Femur (tissue), 1 donor: ENCODE measurements at places on chromosomes 3 and 15.
A peak's percentile ranks its signal among the peaks of the same experiment; 100 is the strongest.

- no peak for DNase-seq
These were observed 263.3 kb downstream of the NEK10 start for GRCh38 chr3:27105904-27106303.

GRCh38 chr15:82871832-82872484, 62.5 kb downstream of the WHAMM start:
- no peak for DNase-seq

DNA sequence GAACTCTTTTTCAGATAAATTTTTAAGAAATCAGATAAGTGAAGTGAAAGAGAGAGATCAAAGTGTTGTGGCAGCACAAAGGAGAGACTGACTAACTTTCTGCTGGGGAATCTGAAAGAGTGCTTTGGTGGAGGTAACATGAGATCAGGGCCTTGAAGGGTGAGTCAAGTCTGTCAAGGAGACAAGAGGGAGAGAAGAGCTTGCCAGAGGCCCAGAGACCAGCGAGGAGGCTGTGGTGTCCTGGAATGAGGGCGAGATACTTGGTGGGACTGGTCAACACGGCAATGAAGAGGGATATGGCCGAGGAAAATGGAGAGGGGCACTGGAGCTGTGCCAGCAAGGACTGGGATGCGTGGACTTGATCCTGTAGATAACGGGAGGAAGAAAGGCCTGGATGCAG, 4.6 kb downstream of the TADA3 start:
- no peak for DNase-seq

DNA sequence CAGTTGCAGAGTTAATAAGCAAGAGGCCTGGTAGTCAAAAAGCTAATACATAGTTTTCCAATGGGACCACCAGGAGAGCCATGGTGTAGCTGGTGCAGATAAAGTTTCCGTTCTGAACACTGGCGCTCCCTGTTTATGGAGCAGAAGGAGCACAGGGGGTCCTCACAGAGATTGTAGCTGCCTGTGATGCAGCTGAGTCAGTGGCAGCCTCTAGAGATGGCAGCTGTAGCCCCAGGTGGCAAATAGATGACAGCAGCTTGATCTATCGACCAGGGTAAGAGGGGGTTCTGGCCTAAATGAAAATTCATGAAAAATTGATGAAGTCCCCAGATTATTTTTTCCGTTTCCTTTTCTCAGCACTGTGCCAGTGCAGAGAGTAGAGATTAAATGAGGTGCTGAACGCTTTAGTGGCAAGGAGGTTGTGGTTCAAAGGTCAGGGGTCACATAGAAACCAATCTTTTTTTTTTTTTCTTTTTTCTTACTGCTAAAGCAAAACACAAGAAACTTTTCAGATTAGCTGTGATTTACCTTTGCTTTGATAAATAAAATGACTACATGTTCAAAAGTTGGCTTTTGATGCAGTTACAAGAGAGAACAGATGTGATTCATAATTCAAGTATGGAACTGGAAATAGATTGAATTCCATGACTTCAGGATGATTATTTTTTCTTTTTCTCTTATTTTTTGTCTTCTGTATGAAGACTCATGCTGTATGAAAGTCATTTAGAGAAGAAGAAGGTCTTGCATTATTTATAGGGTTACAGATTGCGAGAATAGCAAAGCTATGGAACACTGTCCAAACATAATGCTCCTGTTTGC, 63.3 kb downstream of the ROBO2 start:
- DNase-seq = no peak

DNA sequence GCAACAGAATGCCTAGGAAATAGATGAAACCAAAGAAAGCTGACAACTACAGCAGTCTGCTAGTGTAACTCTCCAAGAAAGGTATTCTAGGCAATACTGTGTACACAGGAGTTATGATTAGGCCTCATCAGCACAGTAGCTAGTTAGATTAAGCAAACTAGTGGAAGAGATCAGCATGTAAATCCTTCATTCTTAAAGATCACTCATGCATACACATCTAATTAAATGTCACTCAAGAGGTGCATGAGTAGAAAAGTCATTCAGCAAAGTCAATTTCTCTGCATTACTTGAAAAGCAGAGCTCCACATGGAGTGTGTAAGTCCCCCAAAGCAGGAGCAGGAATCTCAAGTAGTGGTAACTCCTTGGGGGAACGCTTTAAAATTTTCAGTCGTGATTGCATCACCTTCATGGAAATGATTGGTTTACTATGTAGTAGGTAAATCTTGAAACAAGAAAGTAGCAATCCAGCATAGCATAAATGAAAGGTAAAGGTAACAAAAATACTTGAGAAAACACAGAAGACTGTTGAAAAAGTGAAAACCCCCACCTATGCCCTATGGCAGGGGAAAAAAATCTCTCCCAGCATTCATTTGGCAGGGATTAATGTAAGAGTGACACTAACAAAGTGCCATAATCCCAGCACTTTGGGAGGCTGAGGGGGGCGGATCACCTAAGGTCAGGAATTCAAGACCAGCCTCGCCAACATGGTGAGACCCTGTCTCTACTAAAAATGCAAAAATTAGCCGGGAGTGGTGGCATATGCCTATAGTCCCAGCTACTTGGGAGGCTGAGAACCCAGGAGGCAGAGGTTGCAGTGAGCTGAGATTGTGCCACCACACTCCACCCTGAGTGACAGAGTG, 29.4 kb upstream of the PPIB start:
- DNase-seq = no peak

- DNase-seq = peak; percentile 60
These were observed 19.1 kb downstream of the TTC21A start for GRCh38 chr3:39126532-39127071.

DNA sequence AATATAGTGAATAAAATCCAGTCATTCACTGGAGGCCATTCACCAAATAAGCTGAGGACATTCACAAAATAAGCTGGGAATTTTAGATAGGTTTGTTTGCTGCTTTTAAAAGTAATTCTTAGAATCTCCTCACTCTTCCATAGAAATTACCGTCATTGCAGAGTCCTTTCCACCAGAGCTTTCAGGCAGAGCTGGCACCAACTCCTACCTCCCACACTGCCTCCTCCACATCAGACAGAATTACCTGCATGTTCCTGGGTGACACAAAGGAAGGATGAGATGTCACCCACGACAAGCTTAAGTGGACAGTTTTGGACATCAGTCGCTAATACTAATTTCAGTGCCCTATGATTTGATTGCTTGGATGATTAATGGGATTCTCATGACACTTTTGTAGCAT, 1113.2 kb downstream of the IGSF11 start:
- no peak for DNase-seq

DNA sequence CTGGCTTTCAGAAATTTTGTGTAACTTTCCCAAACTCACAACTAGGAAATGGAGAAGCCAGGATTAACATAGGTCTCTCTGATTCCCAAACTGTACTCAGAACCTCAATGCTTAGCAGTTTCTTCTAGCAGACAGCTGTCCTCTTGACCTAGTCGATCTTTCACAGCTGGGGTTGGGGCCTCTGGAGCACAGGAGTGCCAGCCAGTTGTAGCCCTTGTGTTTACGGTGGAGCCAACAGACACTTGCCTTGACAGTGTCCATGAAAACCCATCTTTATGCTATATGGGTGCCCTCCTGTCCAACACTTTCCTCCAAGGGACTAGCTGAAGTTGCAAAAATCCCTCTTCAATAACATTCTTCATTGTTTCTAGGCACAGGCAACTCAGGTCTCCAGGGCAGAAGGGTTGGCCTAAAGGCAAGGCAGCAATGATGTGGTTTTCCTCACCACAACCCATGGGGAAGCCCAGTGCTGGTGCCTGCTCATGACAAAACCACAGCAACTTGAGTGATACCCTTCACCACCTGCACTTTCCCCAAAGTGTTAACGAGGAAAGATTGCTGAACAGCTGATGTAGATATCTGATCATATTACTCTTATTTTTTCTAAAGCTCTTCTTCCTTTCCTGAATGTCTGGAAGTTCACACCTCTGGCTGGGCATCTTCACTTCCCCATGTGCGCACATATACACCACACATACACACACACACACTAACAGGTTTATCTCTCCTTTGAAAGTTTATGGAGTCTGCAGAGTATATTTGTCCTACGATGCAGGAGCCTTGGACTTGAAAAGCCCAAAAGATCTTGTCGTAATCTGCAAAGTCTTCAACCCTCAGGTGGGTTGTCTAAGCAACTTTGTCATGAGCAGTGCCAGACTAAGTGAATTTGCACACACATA, 11.0 kb upstream of the KNG1 start:
- DNase-seq = no peak

- DNase-seq = no peak
These were observed 138.5 kb upstream of the ANKRD28 start for GRCh38 chr3:15936312-15936711.

DNA sequence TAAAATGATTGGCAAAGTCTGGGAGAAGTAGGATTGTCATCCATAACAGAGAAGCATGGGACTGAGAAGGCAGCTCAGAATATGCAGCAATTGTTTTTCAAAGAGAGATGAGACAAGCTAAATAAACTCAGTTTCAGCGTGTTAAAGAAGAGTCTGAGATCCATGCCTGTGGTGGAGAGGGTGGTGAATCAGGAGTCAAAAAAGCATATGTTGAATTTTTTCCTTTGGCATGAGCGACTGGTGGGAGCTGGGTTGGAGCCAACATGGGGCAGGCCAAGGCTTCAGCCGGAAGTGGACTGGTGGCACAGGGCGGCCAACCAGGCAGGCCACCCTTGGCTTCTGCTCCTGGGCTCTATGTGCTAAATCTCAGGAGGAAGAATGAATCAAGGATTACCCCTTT, 102.0 kb downstream of the SST start:
- DNase-seq = no peak

DNA sequence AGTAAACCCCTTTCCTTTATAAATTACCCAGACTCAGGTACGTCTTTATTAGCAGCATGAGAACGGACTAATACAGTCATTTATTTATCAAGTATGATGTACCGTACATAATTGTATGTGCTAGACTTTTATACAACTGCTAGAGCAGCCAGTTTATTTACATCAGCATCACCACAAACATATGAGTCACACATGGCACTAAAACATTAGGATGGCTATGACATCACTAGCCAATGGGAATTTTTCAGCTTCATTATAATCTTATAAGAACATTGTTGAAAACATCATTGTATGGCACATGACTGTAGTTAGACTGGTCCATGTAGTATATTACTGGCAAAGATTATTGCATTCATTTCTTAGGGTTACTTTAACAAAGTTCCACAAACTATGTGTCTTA, 121.7 kb downstream of the ZMAT3 start:
- no peak for DNase-seq

DNA sequence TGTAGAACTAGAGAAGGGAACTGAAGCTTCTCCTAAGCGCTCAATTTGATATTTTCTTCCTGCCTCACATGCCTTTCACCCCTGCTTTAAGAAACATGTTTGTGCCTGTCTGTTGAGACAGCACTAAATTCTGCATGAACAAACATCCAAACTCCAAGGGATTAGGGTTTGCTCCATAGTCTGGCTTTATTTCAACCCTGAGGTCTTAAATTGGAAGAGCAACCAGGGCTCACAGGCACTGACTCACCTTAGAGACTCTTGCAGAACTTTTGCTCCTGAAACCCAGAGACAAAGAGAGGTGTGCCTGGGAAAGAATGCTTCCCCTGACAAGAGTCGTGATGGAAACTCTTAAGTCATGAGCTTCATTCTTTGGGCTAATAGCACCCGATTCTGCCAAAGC, 393.9 kb upstream of the MCTP2 start:
- no peak for DNase-seq

- DNase-seq = no peak
These were observed 60.7 kb downstream of the ADAMTS7 start for GRCh38 chr15:78750566-78750965.

- peak; percentile 37 for DNase-seq
These were observed 22.6 kb downstream of the RARRES1 start for GRCh38 chr3:158709666-158710083.

DNA sequence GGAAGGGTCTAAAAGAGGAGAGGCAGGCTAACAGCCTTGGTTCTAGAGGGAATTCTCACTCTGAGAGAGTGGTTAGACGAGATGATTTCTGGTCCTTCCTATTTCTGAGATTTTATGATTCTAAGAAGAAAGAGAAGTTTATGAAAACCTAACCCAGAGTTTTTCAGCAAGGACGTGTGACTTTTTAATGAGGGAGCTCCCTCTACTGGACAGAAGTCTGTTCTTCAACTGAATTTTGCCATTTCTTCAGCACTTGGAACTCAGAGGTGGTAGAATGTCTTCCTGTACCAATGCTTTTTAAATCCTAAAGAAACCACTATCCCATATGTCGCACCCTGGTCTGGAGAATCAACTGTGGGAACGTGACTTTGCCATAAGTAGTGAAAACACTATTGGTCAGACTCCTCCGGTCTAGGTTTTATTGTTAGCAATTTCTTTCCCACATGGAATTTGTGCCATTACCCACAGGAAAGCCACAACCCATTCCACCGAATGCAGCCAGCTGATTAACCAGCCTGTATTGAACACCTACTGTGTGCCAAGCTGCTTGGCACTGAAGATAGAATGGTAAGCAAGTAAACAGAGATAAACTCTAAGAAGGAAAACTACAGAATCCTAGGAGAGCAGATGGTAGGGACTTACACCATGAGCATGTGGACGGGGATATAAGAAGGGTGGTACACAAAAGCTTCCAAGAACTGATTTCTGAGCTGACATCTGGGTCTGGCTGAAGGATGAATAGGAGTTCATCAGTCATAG, 199.5 kb upstream of the LMCD1 start:
- DNase-seq = no peak
